ENCODE measurements at places on chromosomes 12 and 14. TPM values are rescaled to one million over a fixed set of nuclear protein-coding genes. Genes with fewer than 3 reads are reported as not detected.

Gene SLC8A3
- 0.14 TPM for total RNA-seq

Gene DBX2
- not detected for total RNA-seq

Gene ARMH4
- 2.1 TPM for total RNA-seq

Gene APEX1
- 128 TPM for total RNA-seq

Gene TARBP2
- total RNA-seq: 69.8 TPM

Gene YBX3
- total RNA-seq: 290 TPM

Gene NUAK1
- total RNA-seq: 68.6 TPM

Gene FSCB
- total RNA-seq: not detected

Gene FCF1
- total RNA-seq: 54.1 TPM

Gene PAX9
- total RNA-seq: not detected

Gene GALNT8
- 2.7 TPM for total RNA-seq

Gene AQP2
- total RNA-seq: not detected

Gene SERPINA3
- 1.5 TPM for total RNA-seq

Gene RERG
- not detected for total RNA-seq

Gene TSPAN11
- total RNA-seq: 2.2 TPM

Gene KRT7
- total RNA-seq: 288 TPM

Gene KRT80
- total RNA-seq: 2.0 TPM

Gene TESPA1
- total RNA-seq: not detected

Gene OR4E2
- total RNA-seq: not detected

Gene LUM
- total RNA-seq: 0.46 TPM

Gene KDM2B
- 30.5 TPM for total RNA-seq

Gene GLI1
- total RNA-seq: 0.07 TPM

Gene LPAR5
- total RNA-seq: 0.04 TPM
